ENCODE measurements at places on chromosomes 13 and 19. TPM values are rescaled to one million over a fixed set of nuclear protein-coding genes. Genes with fewer than 3 reads are reported as not detected.

Gene ZNF93
- 0.45 TPM for total RNA-seq

Gene KLK4
- total RNA-seq, result not detected

Gene C19orf53
- total RNA-seq, result 14.7 TPM

Gene OSCAR
- total RNA-seq, result 0.45 TPM
